ENCODE measurements at places on chromosomes 4 and X.

GRCh38 chr4:189090174-189090814 lies 850.4 kb upstream of the FRG1 start:
- peak; percentile 14 for DNase-seq

DNA sequence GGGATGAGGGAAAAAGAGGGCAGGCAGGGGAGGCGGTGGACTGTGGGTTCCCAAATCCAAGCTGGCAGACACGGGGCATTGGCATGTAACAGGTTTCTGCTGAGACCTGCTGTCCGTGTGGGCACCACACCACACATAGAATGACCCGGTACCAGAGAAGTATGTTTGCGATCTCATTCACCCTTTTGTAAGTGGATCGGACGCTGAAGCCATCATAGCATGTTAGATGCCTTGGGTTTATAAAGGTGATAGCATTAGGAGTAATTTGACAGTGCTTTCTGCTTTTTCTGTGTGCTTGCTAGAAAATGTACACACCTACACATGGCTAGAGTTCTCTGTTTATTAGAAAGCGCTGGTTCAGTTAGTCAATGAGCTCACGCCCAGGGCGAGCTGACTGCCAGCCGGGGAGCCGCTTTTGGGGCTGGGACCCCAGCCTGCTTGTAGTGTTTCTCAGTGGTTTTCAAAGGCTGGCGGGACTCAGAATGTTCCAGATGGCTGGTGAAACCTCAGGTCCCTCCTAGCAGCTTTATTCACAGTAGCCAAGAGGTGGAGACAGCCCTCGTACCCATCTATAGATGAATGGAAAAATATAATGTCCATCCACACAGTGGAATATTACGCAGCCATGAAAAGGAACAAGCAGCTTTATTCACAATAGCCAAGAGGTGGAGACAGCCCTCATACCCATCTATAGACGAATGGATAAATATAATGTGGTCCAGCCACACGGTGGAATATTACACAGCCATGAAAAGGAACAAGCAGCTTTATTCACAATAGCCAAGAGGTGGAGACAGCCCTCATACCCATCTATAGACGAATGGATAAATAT lies 579 bp downstream of the IL3RA start:
- no peak for DNase-seq

DNA sequence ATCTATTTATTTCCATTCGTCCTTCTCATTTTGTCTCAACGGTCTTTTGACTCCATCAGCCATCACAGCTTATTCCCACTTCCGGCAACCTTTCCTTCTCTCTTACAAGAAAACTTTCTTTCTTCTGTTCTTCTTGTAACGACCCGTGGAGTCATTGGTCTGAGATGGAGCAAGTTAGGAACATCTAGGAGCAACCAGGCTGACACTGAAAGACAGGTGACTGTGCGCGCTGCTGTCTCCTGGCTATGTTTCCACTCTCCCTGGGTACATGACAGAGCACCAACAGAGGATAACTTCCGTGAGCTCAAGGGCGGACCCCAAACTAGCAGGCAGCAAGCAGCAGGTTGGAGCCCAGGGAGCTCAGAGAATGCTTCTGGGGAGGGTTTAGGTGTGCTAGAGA lies 2.5 kb downstream of the FGF5 start:
- no peak for DNase-seq

- DNase-seq: no peak
Observed at GRCh38 chr4:174681723-174682300, 147.2 kb downstream of the GLRA3 start.

- DNase-seq: no peak
Observed at GRCh38 chr4:140134746-140135425, 19.1 kb downstream of the MAML3 start.

DNA sequence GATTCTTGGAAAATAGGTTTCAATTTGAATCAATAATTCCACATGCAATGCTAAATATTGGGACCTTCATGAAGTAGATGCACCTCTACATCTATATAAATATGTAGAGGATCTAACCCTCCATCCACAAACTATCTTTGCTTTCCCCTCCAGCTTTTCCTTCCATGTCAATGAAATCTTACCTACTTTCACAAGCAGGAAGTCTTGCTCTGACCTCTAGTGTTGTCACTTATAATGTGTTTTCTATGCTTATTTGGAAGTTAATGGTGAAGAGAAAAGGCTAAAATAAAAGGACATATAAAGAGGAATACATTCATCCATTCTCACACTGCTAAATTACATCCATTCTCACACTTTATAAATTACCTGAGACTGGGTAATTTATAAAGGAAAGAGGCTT lies 472.7 kb upstream of the DIAPH2 start:
- DNase-seq: peak; percentile 1

- DNase-seq: no peak
Observed at GRCh38 chr4:83636930-83637329, 101.0 kb downstream of the GPAT3 start.

All from lung (tissue), 17 donors.